ENCODE measurements at places on chromosomes 2 and 18. TPM values are rescaled to one million over a fixed set of nuclear protein-coding genes. Genes with fewer than 3 reads are reported as not detected.

GRCh38 chr2:119429225-119429981 lies 2.3 kb upstream of the TMEM37 start:
- peaks cover 19% of the 10 kb centered on the region for H3K27me3 ChIP-seq
- H3K4me3 ChIP-seq = no peak overlapping the region
- no peaks in the 10 kb centered on the region for H3K36me3 ChIP-seq
- no peak overlapping the region for H3K27ac ChIP-seq

DNA sequence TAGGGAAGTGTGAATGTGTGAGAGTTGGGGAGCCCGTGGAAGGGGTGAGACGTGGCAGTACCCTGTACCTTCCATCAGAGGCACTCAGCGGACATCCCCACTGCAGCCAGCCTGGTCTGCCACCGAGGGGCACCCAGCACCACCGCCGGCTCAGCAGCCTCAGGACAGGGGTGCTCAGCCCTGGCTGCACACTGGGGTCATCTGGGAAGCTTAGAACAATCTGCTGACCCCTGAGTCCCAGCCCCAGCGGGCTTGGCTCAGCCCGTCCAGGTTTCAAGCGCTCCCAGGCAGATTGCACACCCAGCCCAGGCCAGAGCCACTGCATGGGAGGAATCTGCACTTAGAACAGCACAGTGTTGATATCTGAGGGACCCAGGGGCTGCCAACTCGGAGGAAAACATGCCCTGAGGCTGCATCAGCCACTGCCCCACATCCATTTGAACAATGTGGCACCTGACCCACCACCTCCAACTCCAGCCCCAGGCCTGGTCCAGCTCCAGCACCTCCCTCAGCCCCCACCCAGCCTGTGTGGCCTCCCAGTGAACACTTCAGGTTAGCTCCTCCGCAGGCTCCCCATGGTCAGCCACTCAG lies 147.1 kb upstream of the OTOS start:
- no peak overlapping the region for H3K4me3 ChIP-seq
- no peak overlapping the region for H3K27ac ChIP-seq
- H3K27me3 ChIP-seq = peaks cover 7% of the 10 kb centered on the region
- no peaks in the 10 kb centered on the region for H3K36me3 ChIP-seq
- no peak for DNase-seq

- no peaks in the 10 kb centered on the region for H3K27me3 ChIP-seq
- no peak for DNase-seq
- H3K27ac ChIP-seq = no peak overlapping the region
- peaks cover 2% of the 10 kb centered on the region for H3K4me1 ChIP-seq
- no peak overlapping the region for H3K4me3 ChIP-seq
Observed at GRCh38 chr2:46072101-46072820, 224.9 kb upstream of the EPAS1 start.

- no peak overlapping the region for H3K4me3 ChIP-seq
- peaks cover 12% of the 10 kb centered on the region for H3K36me3 ChIP-seq
- no peak for DNase-seq
Observed at GRCh38 chr2:6966446-6966940, 49.3 kb downstream of the RNF144A start.

DNA sequence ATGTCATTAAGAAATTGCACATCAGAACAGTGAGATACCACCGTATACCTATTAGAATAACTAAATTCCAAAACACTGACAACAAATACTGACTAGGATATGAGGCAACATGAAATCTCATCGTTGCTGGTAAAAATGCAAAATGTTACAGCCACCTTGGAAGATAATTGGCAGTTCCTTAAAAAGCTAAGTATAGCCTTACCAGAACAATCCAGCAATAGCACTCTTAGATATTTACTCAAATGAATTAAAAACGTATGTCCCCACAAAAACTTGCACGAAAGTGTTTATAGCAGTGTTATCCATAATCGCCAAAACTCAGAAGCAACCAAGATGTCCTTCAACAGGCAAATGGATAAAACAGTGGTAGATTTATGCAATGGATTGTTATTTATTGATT lies 241.7 kb downstream of the EPHA4 start:
- H3K36me3 ChIP-seq = no peaks in the 10 kb centered on the region
- no peak overlapping the region for H3K4me3 ChIP-seq
- H3K4me1 ChIP-seq = no peaks in the 10 kb centered on the region
- DNase-seq = no peak

The HOXD10 gene
- total RNA-seq = not detected

All from glutamatergic neuron (in vitro differentiated cells).